ENCODE measurements at places on chromosomes 7 and 10.

- DNase-seq: no peak
These were observed 96.9 kb downstream of the NT5C2 start for GRCh38 chr10:103096130-103096529.

DNA sequence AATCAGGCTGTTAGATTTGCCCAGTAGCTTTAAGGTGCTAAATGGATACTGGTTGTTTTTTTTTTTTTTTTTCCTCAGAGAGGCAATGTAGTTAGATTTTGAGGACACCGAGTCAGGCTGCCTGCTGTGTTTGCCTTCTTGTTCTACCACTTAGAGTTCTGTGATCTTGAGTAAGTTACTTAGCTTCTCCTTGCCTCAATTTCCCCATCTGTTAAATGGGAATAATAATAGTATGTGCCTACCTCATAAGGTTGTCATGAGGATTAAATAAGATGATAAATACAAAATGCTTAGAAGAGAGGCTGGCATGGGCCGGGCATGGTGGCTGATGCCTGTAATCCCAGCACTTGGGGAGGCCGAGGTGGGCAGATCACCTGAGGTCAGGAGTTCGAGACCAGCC lies 14.6 kb downstream of the MORN4 start:
- no peak for DNase-seq

GRCh38 chr10:95537542-95537927 lies 23.6 kb downstream of the SORBS1 start:
- DNase-seq: no peak

GRCh38 chr7:66119245-66119850 lies 4.7 kb downstream of the CRCP start:
- DNase-seq: no peak

GRCh38 chr10:44032216-44032615 lies 352.7 kb downstream of the CXCL12 start:
- DNase-seq: no peak

- DNase-seq: no peak
These were observed 16.0 kb downstream of the HDAC9 start for GRCh38 chr7:18511351-18512140.

DNA sequence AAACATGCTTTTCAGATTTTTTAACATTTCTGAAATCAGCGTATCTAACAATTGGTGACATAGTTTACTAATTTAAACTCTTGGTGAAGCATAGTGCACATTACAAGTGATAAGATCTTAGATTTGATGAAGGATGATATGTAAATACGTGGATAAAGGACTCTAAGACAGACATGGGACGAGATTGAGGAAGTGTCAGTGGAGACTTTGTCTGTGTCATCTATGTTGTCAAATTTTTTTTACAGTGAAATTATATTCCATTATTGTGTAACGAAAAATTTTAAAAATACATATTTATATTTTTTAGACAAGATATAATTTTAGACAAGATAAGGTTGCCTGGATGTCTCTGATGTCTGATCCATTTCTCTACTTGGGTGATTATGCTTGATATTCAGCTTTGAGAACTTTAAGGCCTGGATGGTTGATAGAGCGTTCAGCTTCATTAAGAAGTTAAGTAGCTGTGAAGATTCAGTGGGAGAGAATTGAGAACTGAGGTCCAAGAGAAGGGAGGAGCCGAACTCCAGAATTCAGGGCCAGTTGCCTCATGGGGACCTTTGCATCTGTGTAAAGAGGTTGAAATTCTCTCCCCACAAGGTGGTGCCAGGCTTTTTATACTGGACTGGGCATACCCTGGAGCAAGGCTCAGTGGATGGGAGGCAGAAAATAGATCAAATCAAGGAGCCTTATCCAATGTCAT lies 62.7 kb downstream of the KAT6B start:
- no peak for DNase-seq

DNA sequence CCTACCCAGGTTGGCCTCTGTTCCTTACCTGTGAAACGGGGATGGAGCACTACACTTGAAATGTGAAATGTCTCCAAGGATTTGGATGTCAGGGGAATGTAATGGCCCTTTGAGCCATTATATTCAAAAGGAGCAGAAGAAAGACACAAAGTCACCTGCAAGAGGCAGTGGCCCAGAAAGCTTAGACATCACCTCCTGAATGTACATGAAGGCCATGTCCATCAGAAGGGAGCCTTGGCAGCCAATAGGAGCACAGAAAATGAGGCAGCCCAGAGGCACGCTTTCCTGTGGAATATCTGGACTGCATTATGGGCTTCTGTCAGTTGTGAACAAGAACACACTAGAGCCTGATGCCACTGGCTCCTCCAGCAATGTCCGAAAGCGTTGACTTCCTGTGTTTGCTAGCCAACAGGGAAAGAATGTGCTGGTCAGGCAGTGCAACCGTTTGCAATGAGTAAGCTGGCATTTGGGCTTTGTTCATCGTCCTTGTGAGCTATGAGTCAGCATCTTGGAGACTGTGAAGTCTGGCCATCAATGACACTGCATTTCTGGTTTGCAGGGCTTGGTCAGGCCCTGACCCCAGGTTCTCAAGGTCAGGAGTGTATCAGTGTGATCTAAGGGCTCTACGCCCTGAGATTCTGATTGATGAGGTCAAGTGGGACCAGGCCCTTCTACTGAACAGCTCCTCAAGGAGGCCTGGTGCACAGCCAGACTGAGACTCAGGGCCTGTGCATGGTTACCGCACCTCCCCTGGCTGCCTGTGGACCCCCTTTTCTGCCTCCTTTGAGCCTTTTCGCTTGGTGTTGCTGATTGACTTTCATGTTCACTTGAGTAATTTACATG lies 222.4 kb downstream of the RPS24 start:
- no peak for DNase-seq

- no peak for DNase-seq
These were observed 129.2 kb upstream of the UNC5B start for GRCh38 chr10:71082960-71083715.

DNA sequence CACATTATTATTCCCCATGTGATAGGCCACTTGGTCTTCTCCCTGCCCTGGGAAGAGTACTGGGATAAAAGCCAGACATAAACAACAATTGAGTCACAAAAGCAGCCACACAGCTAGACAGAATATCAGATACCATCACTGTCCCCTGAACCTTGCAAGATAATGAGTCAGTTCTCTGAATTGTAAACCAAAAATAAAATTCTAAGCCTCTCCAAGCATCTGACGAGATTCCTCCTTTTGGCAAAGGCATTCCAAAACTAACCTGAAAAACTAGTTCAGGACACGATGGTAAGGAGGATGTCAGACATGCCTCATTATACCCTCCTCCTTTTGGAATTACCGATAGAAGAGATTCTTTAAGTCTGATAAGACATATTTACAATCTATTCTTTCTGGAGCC lies 450.7 kb downstream of the HTR7 start:
- DNase-seq: no peak

- no peak for DNase-seq
These were observed 329.4 kb upstream of the MYO3A start for GRCh38 chr10:25604591-25604990.

DNA sequence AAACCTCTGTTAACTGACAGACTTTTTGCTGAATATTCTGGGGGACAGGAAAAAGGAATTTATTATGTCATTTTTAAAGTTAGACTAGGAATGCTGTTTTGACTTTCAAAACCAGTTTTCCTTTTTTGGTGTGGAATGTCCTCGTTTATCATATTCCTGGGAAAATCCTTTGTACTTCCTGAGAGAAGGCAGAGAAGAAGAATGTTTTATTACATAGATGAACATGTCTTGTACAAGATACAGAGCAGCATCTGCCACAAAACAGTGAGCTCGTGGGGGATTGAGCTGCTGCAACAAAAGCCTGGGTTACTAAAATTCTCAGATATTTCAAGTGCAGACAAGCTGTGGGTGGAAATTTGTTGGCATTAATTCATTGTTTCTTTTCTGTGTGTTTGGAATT lies 20.2 kb downstream of the MCU start:
- DNase-seq: no peak

- no peak for DNase-seq
These were observed 191.9 kb downstream of the MDFIC start for GRCh38 chr7:115113776-115114175.

DNA sequence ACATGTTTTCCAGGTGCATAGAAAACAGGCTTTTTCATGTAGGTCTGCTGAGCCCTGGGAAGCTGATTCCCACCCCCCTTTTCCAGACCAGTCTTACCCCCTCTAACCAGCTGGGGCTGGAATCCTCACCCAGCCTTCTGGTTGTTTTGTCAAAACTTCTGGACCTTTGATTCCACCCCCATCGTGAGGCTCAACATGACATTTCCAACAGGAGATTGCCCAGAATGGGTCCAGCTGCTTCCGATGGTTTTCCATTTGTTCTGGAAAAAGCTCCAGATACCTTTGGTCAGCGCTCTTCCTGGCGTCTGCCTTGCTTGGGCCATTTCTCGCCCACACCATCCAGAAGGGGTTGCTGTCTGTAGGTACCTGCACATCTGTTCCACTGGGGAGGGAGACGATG lies 41.5 kb downstream of the MINDY4 start:
- no peak for DNase-seq

GRCh38 chr7:104497379-104497967 lies 169.1 kb downstream of the LHFPL3 start:
- no peak for DNase-seq

GRCh38 chr7:151051108-151051507 lies 2.8 kb downstream of the ASIC3 start:
- peak; percentile 57 for DNase-seq

DNA sequence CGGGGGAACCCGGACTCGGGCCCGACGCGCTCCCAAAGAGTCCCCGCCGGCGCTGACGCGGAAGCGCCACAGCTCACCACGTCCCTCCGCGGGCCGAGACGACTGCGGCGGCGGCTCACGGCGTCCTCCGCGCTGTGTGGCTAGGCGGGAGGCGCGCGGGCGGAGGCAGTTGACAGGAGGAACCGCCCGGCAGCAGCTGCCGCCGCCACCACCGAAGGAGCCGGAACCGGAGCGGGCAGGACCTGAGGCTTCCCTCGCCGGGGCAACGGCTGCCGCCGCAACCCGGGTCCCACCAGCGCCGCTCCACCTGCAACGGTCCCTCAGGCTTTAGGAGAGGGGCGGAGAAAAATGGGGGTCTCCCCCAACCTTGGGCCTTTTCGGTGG lies 334 bp downstream of the ZNF800 start:
- DNase-seq: peak; percentile 66

GRCh38 chr7:22066522-22066921 lies 120.8 kb upstream of the CDCA7L start:
- DNase-seq: no peak

DNA sequence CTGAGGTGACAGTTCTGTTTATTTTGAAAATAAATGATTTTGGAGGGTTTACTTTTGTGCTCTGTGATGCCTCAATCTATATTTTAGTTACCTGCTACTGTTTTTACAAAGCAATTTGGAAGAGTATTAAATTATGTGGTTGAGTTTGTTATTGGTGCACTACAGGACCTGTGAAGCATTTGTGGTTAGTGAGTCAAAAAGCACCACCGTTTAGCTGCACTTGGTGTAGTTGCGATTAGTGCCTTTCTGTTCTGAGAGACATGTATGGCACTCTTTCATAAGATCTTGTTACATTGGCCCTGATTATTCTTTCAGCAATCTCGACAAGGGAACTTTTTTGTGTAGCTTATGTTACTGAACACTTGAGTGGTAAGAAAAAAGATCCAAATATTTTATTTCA lies 132.2 kb downstream of the BBS9 start:
- DNase-seq: peak; percentile 68

- peak; percentile 14 for DNase-seq
These were observed 38.0 kb upstream of the MKX start for GRCh38 chr10:27783660-27784059.

DNA sequence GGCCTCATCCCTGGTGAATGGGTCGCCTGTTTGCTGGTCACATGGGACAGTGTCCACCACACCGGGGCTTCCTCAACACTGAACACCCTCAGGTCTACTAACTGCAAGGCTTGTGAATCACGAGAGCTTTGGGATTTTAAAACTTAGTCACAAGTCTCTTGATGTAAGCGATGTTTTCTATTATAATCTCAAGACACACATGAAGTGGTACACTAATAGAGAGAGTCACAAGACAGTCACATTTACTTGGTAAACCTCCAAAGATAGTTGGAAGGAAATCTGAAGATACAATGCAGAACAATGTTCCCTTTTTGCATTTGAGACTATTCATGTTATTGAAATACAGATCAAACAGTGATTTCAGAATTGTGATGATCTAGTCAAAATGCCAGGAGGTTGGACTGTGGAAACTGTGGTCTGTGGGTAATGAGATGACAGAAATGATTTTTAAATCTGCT lies 233.1 kb upstream of the KLF6 start:
- DNase-seq: peak; percentile 36

DNA sequence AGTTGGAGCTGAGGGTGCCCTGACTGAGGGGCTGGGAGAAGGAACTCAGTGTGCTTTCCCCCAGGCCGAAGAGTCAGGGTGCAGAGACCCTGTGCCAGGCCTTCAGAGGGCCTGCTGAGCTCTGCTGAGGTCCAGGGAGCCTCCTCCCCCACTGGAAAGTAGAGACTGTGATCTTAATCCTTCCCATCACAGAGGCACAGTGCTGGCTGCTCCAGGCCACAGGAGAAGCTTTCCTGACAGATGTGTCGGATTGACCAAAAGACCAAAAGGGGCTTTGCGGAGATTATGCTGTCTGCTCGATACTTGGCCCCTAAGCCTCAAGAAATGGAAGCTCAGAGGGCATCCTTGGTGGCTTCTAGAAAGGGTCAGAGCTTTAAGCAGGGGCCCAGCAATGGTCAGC lies 32.9 kb upstream of the BTRC start:
- no peak for DNase-seq

DNA sequence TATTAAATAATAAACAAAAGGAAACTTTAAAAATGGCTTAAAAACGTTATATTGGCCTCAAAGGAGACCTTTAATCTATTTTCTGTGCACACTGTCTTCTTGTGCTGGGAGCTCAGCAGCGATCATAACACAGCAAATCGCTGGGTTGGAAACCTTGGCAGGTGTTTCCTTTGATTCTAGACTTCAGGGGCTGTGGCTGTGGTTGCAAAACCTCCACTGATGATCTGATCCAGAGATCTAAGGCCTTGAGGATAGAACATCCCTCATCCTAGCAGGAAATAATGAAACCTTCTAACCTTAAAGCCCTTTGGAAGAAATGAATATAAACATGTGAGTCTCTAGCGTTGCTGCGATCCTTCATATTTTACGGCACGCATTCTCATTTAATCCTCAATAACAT lies 29.8 kb downstream of the CDHR3 start:
- DNase-seq: no peak

GRCh38 chr10:57624066-57624465 lies 643.6 kb downstream of the IPMK start:
- no peak for DNase-seq

DNA sequence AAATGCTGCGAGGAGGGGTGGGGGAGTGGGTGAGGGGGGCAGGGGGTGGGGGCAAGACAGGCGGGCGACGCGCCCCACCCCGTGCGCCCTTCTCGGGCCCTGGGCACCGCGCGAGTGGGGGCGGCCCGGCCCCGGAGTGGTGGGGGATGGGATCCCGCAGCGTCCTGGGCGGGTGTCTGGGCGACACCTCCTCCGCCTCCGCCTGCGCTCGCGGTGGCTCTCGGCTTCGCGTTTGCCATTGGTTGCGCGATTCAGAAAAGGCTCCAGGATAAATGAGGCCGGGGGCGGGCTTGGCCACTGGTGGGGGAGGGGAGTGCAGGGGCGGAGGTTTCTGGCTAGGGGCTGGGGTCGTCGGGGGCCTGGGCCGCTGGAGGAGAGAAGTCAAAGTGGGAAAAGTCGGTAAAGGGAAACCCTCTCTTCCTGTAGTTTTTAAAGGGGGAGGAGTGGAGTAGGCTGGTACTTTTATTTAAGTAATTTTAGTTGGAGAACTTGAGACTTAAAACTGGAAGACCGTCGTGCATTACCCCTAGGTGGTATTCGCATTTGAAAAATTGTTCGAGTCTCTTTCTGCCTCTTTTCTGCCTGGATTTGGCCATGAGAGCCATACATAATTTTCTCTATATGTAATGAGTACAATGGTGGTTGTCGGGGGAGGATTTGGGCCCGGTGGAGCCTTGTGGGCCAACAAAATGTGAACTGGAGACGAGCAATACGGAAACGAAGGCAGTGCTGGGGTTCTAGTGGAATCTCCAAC lies 992 bp upstream of the IGF2BP3 start:
- DNase-seq: peak; percentile 74
